ENCODE measurements at places on chromosomes 1 and 21.

- no peaks in the 10 kb centered on the region for H3K4me1 ChIP-seq
- H3K27me3 ChIP-seq, result no peaks in the 10 kb centered on the region
- no peak for DNase-seq
- H3K27ac ChIP-seq, result no peak overlapping the region
Measured at GRCh38 chr1:201771466-201771865, 57.5 kb upstream of the IPO9 start.

GRCh38 chr1:8693107-8693506, 124.3 kb downstream of the RERE start:
- H3K36me3 ChIP-seq, result no peaks in the 10 kb centered on the region
- peaks cover 9% of the 10 kb centered on the region for H3K4me1 ChIP-seq
- H3K27ac ChIP-seq, result no peak overlapping the region

GRCh38 chr1:28032281-28032680, 56.1 kb downstream of the EYA3 start:
- DNase-seq, result no peak
- no peak overlapping the region for H3K27ac ChIP-seq
- no peaks in the 10 kb centered on the region for H3K4me1 ChIP-seq
- no peak overlapping the region for H3K4me3 ChIP-seq

DNA sequence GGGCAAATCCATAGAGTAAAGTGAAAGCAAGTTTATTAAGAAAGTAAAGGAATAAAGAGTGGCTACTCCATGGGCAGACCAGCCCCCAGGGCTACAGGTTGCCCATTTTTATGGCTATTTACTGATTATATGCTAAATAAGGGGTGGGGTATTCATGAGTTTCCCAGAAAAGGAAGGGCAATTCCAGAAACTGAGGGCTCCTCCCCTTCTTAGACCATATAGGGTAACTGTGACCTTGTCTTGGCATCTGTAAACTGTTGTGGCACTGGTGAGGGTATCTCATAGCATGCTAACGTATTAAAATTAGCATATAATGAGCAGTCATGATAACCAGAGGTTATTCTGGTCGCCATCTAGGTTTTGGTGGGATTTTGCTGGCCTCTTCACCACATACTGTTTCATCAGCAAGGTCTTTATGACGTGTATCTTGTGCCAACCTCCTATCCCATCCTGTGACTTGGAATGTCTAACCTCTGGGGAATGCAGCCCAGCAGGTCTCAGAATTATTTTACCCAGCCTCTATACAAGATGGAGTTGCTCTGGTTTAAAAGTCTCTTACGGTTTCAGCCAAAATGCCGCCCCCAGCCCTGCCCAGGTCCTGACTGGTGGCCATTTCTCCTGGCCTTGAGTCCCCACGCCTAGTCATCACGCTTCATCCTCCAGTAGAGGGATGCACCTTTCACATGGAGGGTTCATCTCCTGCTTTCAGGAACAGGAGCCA, 982 bp upstream of the TRIM17 start:
- peaks cover 38% of the 10 kb centered on the region for H3K27me3 ChIP-seq
- H3K36me3 ChIP-seq, result no peaks in the 10 kb centered on the region
- no peak overlapping the region for H3K4me3 ChIP-seq
- peaks cover 18% of the 10 kb centered on the region for H3K4me1 ChIP-seq
- DNase-seq, result no peak

DNA sequence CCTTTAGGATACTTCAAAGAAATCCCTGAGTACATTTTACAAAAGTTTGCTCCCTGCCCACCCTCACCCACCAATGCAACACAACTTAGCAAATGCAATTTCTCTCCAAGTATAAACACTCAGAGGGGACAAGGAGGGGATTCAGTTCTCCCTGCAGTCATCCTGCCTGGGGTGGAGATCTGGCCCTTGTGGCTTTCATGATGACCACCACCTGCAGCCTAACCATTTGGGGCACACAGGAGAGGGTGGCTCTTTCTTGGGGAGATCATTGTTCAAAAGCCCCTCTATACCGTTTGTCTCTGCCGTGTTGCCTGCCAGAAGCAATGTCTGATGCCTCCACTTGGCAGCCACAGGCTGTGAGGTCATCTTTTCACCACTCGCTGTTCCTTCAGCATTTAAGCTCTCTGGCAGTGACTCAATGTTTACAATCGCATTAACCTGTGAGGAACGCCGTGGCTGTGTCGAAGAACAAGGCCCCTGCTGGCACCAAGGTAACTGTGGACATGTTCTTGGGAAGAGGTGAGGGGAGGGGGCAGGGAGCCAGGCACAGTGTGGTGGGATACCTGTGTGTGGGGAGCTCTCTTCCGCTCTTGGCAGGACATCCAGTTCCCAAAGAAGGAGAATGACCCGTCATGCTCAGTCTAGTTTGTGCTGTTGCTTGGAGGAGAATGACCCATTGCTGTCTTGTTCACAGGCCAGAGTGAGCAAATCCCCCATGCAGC, 103.9 kb upstream of the DUSP10 start:
- no peaks in the 10 kb centered on the region for H3K27me3 ChIP-seq
- DNase-seq, result peak; percentile 19
- H3K27ac ChIP-seq, result no peak overlapping the region
- H3K4me1 ChIP-seq, result no peaks in the 10 kb centered on the region
- no peak overlapping the region for H3K4me3 ChIP-seq

GRCh38 chr1:11078631-11079030, 18.8 kb upstream of the SRM start:
- no peak overlapping the region for H3K4me3 ChIP-seq
- no peaks in the 10 kb centered on the region for H3K4me1 ChIP-seq
- H3K27ac ChIP-seq, result no peak overlapping the region
- DNase-seq, result no peak
- no peaks in the 10 kb centered on the region for H3K27me3 ChIP-seq

DNA sequence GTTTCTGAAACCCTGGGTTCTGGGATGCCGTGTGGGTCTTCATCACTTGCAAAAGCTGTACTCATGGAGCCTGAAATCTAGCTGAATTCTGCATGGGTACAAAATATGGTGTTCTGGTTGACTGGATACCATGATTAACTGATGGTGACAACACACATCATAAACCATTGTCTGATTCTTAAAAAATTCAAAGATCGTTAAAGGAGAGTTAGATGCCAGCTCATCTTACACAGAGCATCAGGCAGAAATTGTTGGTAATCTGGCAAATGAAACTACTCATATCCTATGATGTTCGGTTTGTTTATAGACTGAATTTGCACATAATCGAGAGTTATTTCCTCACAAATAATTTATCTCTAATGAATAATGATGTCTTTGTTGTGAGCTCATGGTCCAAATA, 218.1 kb upstream of the PKN2 start:
- peaks cover 18% of the 10 kb centered on the region for H3K27me3 ChIP-seq
- no peaks in the 10 kb centered on the region for H3K36me3 ChIP-seq
- no peak for DNase-seq
- H3K27ac ChIP-seq, result no peak overlapping the region

- DNase-seq, result no peak
- no peak overlapping the region for H3K27ac ChIP-seq
Measured at GRCh38 chr1:121417325-121417923, 232.6 kb downstream of the SRGAP2C start.

GRCh38 chr1:229161740-229162139, 109.2 kb upstream of the RAB4A start:
- H3K27me3 ChIP-seq, result no peaks in the 10 kb centered on the region
- no peak for DNase-seq
- no peak overlapping the region for H3K4me3 ChIP-seq
- no peaks in the 10 kb centered on the region for H3K36me3 ChIP-seq
- H3K27ac ChIP-seq, result no peak overlapping the region

- H3K4me1 ChIP-seq, result peaks cover 8% of the 10 kb centered on the region
- H3K27me3 ChIP-seq, result no peaks in the 10 kb centered on the region
- no peaks in the 10 kb centered on the region for H3K36me3 ChIP-seq
- peak; percentile 19 for DNase-seq
Measured at GRCh38 chr1:88311907-88312306, 372.2 kb upstream of the PKN2 start.

DNA sequence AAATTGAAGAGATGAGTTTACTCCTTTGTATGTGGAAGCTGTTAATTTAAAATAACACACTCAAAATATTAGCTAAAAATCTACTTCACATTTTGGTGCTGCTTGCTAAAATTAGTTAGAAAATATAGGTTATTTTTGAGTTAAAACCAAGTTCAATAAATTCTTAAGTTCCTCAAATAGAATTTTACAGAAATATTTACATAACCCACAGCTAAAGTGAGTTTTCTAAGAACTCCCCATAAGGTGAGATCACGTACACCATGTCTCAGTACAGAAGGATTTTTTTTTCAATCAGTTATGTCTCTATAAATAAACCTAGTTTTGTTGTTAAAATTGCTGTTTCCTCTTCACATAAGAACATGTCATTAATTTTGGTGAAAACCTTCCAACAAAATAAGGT, 108.0 kb downstream of the SDCCAG8 start:
- H3K27ac ChIP-seq, result no peak overlapping the region
- no peaks in the 10 kb centered on the region for H3K36me3 ChIP-seq
- H3K4me1 ChIP-seq, result no peaks in the 10 kb centered on the region
- no peaks in the 10 kb centered on the region for H3K27me3 ChIP-seq

- no peak for DNase-seq
- peaks cover 34% of the 10 kb centered on the region for H3K4me1 ChIP-seq
- H3K36me3 ChIP-seq, result no peaks in the 10 kb centered on the region
- H3K4me3 ChIP-seq, result no peak overlapping the region
- no peak overlapping the region for H3K27ac ChIP-seq
Measured at GRCh38 chr1:164716992-164717703, 158.2 kb downstream of the PBX1 start.

DNA sequence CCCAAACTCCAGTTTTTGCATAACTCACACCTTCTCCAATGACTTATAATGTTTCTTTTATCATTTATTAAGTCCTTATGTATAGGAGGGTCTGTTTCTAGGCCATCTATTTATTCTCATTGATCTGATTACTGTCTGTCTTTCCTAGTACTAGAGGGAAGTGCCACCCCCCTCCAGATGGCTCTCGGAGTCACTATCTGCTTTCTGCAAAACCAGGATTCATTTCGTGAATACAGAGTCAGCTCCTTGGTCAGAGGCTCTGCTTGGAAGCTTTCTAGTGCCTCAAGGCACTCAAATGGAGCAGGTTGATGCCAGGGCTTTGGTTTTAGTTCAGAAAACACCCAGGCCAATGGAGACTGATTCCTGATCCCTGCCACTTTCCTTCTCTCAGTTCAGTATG, 102.3 kb upstream of the CD34 start:
- no peaks in the 10 kb centered on the region for H3K4me1 ChIP-seq
- DNase-seq, result no peak
- no peak overlapping the region for H3K27ac ChIP-seq
- H3K36me3 ChIP-seq, result no peaks in the 10 kb centered on the region
- H3K27me3 ChIP-seq, result no peaks in the 10 kb centered on the region

- no peak overlapping the region for H3K27ac ChIP-seq
- peaks cover 4% of the 10 kb centered on the region for H3K4me1 ChIP-seq
- no peak overlapping the region for H3K4me3 ChIP-seq
- H3K27me3 ChIP-seq, result no peaks in the 10 kb centered on the region
- H3K36me3 ChIP-seq, result no peaks in the 10 kb centered on the region
- no peak for DNase-seq
Measured at GRCh38 chr1:82517586-82517985, 716.9 kb downstream of the ADGRL2 start.

DNA sequence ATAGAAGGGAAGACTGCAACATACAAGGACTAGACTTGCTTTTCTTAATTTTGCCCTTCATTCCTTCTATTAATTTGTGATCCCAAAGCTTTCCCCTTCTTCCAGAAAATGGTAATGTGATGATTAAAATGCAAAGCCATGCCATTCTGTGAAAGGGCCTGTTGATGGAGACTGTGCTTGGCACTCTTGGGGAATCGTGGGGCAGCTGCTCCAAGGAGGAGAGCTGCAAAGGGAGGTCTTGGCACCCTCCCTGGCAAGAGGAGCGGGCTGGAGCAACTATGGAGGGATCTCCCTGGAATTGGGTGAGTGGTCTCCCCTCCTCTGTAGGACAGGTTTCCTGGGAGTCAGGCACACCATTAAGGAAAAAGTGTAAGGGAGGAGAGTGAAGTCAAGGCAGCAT, 16.6 kb downstream of the CACNA1S start:
- no peak for DNase-seq
- no peak overlapping the region for H3K4me3 ChIP-seq
- H3K4me1 ChIP-seq, result no peaks in the 10 kb centered on the region
- H3K36me3 ChIP-seq, result no peaks in the 10 kb centered on the region

- H3K27me3 ChIP-seq, result no peaks in the 10 kb centered on the region
- H3K4me3 ChIP-seq, result no peak overlapping the region
- peak; percentile 67 for DNase-seq
- H3K4me1 ChIP-seq, result peaks cover 24% of the 10 kb centered on the region
- H3K36me3 ChIP-seq, result no peaks in the 10 kb centered on the region
Measured at GRCh38 chr1:15345705-15346345, 63.9 kb upstream of the EFHD2 start.

DNA sequence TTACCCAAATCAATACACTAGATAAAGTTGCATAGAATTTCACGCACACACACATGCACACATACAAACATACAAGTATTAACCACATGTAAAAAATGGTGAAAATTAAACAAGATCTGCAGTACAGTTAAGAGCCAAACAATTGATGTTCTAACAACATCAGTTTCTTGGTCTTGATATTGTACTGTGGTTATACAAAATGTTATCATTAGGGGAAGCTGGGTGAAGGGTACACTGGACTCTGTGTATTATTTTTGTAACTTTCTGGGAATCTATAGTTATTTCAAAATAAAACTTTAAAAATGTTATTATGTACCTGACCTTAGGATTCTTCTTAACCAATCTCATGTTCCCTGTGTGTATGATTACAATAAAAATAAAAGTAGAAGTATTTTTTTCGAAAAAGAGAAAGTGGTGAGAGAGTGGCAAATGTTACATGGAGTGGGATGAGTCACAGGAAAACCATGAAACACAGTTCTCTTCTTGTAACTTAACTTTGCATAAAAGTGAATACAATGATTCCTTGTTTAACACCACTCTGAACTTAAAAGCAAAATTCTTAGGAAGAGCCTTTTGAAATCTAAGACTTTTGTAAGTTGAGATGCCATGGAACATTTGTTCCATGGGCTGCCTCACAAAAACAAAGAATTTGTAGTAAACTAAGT, 101.6 kb upstream of the RUNX1 start:
- DNase-seq, result no peak
- no peak overlapping the region for H3K4me3 ChIP-seq
- H3K27ac ChIP-seq, result no peak overlapping the region
- H3K36me3 ChIP-seq, result no peaks in the 10 kb centered on the region

DNA sequence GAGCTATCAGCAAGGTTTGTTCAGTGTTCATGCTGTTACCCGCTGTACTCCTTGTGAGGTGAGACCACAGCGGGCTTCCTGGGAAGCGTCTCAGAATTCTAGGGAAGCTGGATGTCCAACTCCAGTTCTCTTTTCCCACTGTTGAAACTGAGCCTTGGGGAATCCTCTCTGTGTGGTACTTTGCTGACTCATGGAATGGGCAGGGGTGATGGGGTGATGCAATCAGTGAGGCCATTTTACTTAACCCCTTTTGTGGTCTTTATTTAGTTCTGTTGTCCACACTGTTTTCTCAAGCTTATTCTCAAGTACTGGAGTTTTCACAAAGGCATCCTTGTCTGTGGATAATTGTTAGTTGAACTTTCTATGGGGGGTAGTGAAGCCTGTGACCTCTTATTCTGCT, 42.6 kb downstream of the ACKR1 start:
- H3K27ac ChIP-seq, result no peak overlapping the region
- H3K27me3 ChIP-seq, result no peaks in the 10 kb centered on the region
- no peaks in the 10 kb centered on the region for H3K4me1 ChIP-seq
- no peak overlapping the region for H3K4me3 ChIP-seq

GRCh38 chr1:37599940-37600339, 4.2 kb upstream of the GNL2 start:
- no peak overlapping the region for H3K4me3 ChIP-seq
- H3K36me3 ChIP-seq, result no peaks in the 10 kb centered on the region
- H3K4me1 ChIP-seq, result peaks cover 8% of the 10 kb centered on the region
- no peak for DNase-seq

GRCh38 chr1:202967684-202968281, 726 bp upstream of the CYB5R1 start:
- H3K36me3 ChIP-seq, result no peaks in the 10 kb centered on the region
- H3K4me3 ChIP-seq, result peak overlapping the region; percentile 83
- peaks cover 20% of the 10 kb centered on the region for H3K4me1 ChIP-seq
- H3K27ac ChIP-seq, result peak overlapping the region; percentile 87
- DNase-seq, result peak; percentile 20
